ENCODE measurements at places on chromosomes 12 and 14.

- DNase-seq, result no peak
Observed at GRCh38 chr12:125255935-125256633, 190.8 kb downstream of the AACS start.

- DNase-seq, result no peak
Observed at GRCh38 chr14:70177081-70177800, 11.5 kb downstream of the SLC8A3 start.

- no peak for DNase-seq
Observed at GRCh38 chr12:1884651-1885050, 33.8 kb downstream of the CACNA2D4 start.

- DNase-seq, result no peak
Observed at GRCh38 chr12:70078161-70078560, 165.1 kb upstream of the CNOT2 start.

DNA sequence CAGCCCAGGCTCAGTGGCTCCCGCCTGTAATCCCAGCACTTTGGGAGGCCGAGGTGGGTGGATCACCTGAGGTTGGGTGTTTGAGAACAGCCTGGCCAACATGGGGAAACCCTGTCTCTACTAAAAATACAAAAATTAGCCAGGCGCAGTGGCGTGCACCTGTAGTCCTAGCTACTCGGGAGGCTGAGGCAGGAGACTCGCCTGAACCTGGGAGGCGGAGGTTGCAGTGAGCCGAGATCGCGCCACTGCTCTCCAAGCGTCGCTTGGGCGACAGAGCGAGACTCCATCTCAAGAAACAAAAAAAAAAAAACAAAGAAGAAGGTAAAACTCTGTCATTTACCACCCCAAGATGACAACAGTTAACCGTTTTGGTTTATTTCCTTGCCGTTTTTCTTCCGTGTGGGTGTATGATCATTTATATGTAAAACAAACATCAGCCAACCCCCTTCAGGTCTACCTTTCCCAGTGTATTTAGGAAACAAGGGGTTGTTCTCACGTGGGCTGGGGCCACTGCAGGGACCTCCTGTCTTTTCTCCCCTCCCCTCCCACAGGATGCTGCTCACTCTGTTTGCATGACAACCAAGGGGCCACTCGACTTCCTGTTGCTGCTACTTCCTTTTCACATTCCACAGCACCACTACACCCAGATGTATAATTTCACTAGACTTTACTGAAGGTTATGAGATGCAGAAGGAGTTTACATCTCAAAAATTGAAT is 13.6 kb downstream of the TTC9 start:
- DNase-seq, result peak; percentile 87

DNA sequence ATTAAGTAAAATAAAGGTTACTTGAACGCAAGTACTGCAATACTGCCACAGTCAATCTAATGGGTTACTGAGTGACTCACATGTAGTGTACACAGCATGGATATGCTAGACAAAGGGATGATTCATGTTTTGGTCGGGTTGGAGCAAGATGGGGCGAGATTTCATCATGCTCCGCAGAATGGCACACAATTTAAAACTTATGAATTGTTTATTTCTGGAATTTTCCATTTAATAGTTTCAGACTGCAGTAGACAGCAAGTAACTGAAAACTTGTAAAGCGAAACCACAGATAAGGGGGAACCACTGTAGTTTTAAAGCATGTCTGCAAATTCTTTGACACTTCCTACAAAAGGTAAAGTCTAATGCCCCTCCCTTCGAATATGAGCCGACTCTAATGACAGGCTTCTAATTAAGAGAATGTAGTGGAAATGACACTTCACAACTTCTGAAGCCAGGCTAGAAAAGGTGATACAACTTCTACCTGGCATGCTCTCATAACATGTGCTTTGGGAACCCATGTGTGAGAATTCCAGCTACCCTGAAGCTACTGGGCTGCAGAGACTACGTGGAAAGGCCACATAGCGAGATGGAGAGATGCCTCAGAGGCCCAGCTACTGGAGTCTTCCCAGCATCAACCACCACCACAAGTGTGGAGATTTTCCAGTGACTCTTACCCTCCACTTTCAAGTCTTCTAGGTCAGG is 13.9 kb upstream of the TCP11L2 start:
- DNase-seq, result no peak

DNA sequence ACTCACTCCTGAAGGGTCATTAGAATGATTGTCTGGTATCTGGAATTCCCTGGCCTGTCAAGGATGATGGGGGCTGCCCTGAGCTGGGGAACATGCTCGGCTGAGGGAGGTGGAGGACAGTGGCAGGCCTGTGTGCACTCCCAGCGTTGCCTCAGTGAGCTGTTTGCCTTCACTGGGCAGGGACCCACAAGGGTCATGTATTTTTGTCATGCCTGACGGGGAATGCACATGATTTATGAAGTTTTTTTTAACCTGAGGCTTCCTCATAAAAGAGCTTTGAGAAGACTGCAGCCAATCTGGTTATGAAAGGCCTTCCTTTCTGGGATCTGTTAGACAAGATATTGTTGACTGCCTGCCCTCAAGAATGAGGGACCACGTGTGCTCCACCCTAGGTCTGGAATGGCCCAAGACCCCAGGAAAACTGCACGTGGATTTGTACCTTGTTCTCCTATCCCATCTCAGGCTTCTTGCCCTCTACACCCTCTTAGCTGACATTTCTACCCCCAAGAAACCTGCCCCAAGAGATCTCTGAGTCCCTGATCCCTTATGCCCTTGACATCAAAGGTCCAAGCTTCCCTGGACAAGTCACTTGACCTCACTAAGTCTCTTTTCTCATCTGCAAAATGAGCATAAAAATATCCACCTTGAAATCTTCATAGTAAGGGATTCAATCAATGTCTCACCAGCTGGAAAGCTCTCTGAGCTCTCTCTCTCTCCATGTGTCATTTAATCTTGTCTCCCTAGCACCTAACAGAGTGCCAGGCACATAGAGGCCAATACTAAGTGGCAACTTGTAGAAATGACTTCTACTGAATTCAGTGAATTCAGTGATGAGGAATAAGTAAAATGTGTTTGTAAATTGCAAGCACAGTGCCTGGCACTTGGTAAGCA is 24.5 kb upstream of the COL2A1 start:
- DNase-seq, result no peak

- DNase-seq, result peak; percentile 55
Observed at GRCh38 chr14:75514673-75515628, 7.3 kb upstream of the BATF start.

DNA sequence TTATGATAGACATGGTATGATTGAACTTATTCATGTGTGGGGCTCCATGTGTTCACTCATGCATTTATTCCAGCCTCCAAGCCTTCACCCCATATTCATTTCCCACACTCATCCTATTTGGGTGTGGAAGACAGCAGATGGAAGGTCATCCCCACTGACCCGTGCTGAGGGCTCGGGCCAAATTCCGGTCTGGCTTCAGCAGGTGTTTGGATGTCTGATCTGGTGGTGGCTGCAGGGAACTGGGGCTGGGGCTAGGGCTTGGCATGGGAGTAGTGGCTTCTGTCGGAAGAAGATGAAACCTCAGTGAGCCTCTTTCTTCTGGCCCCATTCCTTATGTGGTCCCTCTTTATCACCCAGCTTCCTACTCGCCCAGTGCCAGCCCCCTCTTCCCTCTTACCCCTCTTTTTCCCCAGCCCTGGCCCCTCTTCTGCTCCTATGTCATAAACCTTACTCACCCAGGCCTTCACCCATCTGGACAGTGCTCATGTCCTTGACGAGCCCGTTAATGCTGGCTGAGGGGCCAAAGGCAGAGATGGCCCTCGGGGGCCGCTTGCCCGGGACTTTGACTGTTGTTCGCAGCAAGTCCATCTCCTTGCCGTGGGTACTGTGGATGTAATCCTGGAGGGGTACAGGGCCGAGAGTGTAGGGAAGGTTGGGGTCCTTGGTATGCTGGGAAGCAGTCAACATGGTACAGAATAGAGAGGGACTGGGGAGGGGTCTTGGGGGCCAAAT is 8.0 kb downstream of the AGAP2 start:
- no peak for DNase-seq

DNA sequence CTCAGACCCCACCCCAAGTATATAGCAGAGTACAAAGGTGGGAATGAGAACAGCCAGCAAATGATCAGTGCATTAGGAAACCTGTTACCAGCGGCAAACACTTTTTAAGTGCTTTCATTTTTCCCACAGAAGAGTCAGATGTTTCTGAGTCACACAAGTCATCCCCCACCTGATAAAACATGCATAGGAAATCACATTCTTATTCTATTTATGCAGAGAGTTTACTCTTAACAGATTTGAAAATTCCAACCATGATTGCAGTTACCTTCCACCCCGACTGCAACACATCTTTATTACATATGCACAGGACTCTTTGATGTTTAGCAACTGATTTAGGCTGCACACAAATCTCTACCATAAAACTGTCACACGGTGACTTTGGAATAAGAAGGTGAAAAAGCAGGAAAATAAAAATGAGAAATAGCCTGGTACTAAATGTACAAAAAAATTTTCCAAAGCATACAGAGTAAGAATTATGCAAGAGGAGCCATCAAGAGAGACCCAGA is 236.4 kb downstream of the PAWR start:
- no peak for DNase-seq

DNA sequence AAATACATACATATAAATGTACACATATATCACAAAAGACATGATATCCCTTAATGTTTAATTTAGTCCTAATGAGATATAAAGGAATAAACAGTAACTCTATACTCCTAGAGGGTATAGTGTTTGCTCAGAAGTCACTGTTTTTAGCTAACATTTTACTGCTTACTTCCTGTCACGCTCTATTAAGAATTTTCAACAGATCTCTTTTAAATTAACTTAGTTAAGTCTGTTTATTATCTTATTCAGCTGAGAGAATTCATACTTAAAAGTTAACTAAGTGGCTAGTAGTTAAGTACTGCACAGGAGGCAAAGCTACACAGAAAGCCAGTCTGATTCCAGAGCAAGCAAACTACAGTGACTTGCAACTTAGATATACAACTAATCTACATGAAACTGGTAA is 39.9 kb downstream of the GXYLT1 start:
- no peak for DNase-seq

- no peak for DNase-seq
Observed at GRCh38 chr14:67857778-67858350, 38.3 kb downstream of the RAD51B start.

- DNase-seq, result no peak
Observed at GRCh38 chr12:117494833-117495655, 133.6 kb upstream of the NOS1 start.

- DNase-seq, result no peak
Observed at GRCh38 chr12:123713823-123714585, 1.9 kb downstream of the ATP6V0A2 start.

- DNase-seq, result no peak
Observed at GRCh38 chr14:89855961-89856656, 98.4 kb downstream of the EFCAB11 start.

DNA sequence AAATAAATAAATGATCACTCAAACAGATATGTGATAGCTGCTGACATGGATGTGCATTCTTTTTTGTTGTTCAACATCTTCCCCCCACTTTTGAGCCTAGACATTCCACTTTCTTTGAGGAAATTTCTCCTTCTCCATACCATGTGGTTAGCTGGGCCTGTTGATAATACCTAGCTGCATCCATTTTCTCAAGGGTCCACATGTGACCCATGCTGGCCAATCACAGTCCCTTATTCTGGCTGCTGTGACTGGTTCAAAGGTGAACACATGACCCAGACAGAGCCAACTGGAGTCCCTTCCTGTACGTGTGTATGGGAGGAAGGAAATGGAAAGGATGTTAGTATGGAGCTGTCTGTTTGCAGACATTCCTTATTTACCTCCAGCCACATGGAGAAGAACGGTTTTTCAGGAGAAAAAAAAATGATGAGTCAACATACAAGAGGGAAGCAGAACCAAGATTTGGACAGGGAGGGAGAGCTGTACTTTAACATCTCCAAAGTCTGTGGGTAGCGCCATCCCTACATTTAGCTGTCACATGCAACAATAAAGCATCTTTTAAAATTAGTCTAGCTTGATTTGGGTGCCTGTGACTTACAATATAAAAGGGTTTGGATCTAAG is 391.7 kb upstream of the TBX3 start:
- DNase-seq, result no peak

DNA sequence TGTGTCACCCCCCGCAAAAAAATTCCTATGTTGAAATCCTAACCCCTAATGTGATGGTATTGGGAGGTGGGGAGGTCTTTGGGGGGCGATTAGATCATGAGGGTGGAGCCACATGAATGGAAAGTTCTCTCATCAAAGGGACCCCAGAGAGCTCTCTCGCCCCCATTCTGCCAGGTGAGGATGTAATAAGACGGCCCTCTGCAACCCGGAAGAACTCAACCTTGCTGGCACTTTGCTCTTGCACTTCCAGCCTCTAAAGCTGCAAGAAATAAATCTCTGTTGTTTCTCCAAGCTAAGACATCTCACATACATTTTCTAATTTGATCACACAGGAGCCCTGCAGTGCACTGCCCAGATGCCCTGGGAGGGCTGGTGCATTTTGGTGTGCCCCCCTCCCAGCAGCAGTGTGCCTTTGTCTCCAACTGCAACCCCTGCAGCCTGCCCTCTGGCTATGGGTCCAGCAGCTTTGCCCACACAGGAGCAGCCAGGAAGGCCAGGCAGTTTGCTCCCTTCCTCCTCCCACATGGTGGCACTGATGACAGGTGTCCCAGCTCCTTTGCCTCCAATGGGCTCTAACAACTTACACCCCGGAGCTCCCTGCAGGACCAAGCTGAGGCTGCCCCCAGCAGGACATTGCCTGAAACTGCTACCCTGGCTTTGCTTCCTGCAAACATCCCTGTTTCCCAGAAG is 59.3 kb downstream of the C14orf132 start:
- no peak for DNase-seq

- no peak for DNase-seq
Observed at GRCh38 chr12:108938247-108938924, 58.5 kb downstream of the DAO start.

DNA sequence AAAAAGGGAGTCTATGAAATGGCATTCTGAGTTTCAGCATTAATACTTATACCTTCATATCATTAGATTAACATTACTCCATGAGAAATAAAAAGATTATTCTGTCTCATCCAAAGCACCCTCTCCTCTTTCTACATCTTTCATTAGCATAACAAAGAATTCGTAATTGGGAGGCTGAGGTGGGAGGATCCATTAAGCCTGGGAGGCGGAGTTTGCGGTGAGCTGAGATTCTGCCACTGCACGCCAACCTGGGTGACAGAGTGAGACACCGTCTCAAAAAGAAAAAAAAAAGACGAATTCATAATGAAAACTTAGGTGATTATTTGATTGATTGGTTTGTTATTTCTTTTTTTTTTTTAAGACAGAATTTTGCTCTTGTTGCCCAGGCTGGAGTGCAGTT is 1.8 kb upstream of the CDK17 start:
- no peak for DNase-seq
